ENCODE measurements at places on chromosomes 1 and 21. TPM values are rescaled to one million over a fixed set of nuclear protein-coding genes. Genes with fewer than 3 reads are reported as not detected.

GRCh38 chr1:209755256-209755655 is 597 bp upstream of the TRAF3IP3 start:
- H3K27ac ChIP-seq: peak overlapping the region; percentile 93
- no peak for DNase-seq
- H3K36me3 ChIP-seq: peaks cover 51% of the 10 kb centered on the region
- peaks cover 74% of the 10 kb centered on the region for H3K4me1 ChIP-seq

- DNase-seq: peak; percentile 54
- no peaks in the 10 kb centered on the region for H3K36me3 ChIP-seq
- H3K4me3 ChIP-seq: no peak overlapping the region
- no peak overlapping the region for H3K27ac ChIP-seq
- H3K27me3 ChIP-seq: peaks cover 77% of the 10 kb centered on the region
These were observed 60.6 kb upstream of the LRRC8B start for GRCh38 chr1:89464008-89464407.

DNA sequence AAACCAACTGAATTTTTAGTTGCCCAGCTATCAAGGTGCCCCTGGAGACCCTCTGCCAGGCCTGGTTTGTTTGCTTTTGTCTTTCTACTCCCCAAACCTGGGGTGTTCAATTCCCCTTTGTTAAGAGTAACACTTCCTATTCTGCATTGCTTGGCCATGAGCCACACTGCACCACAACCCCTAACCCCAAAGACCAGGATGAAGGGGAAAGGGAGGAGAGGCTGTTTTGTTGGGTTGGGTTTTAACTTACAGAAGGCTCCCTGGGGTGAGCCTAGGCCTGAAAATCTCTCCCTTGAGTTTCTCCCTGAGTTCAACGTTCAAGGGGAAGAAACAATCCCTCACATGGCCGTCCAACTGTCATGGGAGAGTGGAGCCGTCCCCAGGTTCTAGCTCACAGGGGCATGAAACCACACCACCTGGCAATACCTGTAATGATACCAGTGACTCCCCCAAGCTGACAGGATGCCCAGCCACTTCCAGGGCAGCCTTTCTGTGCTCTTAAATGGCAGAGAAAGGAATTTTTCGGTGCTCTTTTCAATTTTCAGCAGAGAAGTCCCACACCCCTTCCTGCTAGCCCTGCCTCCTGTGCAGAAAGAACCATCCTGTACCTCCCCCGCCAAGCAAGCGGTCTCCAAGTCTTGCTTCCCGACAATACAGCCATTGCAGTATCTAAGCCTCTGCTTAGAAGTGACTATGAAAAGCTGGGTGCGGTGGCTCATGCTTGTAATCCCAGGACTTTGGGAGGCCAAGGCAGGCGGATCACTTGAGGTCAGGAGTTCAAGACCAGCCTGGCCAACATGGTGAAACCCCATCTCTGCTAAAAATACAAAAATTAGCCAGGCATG is 14.9 kb downstream of the SLC45A3 start:
- H3K4me3 ChIP-seq: no peak overlapping the region
- H3K27ac ChIP-seq: no peak overlapping the region
- H3K4me1 ChIP-seq: peaks cover 2% of the 10 kb centered on the region

Gene BGLAP
- 3.0 TPM for total RNA-seq

GRCh38 chr1:196030455-196030854 is 577.8 kb downstream of the KCNT2 start:
- no peaks in the 10 kb centered on the region for H3K36me3 ChIP-seq
- H3K4me3 ChIP-seq: no peak overlapping the region
- no peak for DNase-seq
- no peaks in the 10 kb centered on the region for H3K4me1 ChIP-seq
- H3K27ac ChIP-seq: no peak overlapping the region

DNA sequence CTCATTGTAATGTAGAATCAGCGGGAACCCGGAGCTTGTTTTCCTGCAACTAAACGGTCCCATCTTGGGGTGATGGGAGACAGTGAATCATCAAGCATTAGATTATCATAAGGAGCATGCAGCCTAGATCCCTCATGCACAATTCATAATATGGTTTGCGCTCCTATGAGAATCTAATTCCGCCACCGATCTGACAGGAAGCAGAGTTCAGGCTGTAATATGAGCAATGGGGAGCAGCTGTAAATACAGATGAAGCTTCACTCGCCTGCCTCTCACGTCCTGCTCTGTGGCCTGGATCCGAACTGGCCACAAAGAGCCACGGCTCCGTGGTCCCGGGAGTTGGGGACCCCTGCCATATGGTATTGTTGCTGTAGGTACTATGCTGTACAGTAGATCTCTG is 1.6 kb downstream of the IFI44 start:
- H3K27ac ChIP-seq: peak overlapping the region; percentile 89
- no peaks in the 10 kb centered on the region for H3K27me3 ChIP-seq
- peak overlapping the region; percentile 96 for H3K4me3 ChIP-seq
- H3K36me3 ChIP-seq: peaks cover 77% of the 10 kb centered on the region
- peak; percentile 38 for DNase-seq

GRCh38 chr21:41571938-41572510 is 64.1 kb upstream of the TMPRSS2 start:
- no peak overlapping the region for H3K27ac ChIP-seq
- no peaks in the 10 kb centered on the region for H3K4me1 ChIP-seq
- DNase-seq: no peak
- H3K27me3 ChIP-seq: no peaks in the 10 kb centered on the region
- H3K4me3 ChIP-seq: no peak overlapping the region

DNA sequence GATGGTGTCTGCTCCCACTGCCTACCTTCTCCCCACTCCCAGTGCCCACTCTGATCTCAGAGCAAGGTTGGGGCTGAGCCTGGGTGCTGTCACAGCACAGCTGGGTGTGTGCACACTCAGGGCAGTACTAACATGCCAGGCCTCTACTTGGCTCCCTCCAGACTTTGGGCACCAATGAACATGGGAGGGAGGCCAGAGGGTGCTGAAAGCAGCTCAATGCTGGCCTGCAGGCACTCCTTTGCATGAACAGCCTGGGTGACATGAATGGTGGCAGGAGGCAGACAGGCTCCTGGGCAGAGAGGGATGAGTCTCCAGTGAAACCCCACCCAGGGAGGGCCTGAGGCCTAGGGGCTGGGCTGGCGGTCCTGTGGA is 25.8 kb upstream of the DENND1B start:
- H3K36me3 ChIP-seq: peaks cover 9% of the 10 kb centered on the region
- peaks cover 6% of the 10 kb centered on the region for H3K27me3 ChIP-seq
- no peaks in the 10 kb centered on the region for H3K4me1 ChIP-seq
- no peak for DNase-seq
